ENCODE measurements at places on chromosomes 11 and 22.

GRCh38 chr22:32534252-32535235 lies 59.9 kb downstream of the FBXO7 start:
- no peak for DNase-seq

- DNase-seq = no peak
Observed at GRCh38 chr22:44395118-44396005, 82.6 kb upstream of the SHISAL1 start.

DNA sequence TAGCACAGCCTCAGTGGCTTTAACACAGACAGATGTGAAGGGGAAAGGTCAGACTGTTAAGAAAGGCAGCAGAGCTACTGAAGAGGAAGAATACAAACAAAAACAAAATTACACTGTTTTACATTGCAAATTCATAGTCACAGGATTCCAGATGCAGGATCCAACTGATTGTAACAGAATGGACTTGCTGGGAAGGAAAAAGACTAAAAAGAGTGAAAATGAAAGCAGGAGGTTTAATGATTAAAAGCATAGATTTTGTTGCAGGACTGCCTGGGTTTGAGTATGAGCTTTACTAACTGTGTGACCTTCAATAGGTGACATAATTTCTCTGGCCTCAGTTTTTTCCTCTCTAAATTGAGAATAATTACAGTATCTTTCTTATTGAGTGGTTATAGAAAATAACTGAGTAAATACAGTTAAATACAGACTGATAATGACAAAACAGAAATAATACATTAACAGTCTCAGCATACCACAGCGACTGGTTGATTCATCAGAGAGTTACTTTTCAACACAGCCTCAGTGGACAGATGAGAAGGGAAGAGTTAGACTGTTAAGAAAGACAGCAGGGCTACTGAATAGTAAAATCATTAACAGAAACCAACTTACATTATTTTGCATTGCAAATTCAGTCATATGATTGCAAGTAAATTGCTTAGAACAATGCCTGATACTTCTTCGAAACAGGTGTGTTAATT lies 704.2 kb upstream of the TENM4 start:
- DNase-seq = no peak

DNA sequence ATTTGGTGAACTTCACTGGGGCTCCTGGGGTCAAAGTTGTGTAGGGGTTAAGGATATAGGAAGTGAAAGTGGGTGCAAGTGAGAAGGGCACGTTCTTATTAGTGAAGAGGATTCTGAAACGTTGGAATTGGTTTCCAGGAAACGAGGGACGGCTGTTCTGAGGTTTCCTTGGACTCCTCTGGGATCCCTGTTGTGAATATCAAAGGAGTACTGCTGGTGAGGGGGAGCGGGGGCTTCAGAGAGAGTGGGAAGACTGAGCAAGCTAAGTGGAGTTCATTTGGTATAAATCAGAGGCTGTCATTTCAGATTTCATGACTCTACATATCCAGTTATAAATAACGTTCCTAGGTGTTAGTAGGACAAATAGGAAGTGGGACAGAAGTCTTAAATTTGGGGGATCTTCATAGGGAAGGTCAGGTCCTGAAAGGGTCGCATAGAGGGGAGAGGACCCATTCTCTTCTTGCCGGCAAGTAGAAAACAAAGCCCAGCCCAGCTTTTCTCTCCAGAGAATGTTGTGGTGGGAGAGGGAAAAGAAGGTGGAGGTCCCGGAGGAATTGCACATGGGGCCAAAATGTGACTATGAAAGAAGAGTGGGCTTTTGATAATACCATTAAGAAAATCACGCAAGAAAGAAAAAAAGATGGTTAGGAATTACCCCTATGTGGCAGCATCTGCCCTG lies 1.1 kb upstream of the NELL1 start:
- no peak for DNase-seq

DNA sequence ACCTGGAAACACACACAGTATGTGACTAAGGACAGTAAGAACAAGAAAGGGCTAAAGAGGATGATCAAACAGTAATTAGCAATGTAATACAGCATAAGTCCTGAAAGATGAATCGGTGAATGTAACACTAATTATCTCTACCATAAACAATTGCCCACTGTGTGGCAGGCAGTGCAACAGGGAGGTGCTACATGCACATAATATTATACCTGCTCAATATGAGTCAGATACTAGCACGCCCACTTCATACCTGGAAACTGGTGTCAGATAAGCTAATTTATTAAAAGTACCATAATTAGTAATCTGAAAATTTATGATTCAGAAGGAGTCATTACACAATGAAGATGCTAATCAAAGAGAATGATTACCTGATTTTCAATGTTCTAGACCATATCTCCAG lies 14.9 kb downstream of the CASP12 start:
- no peak for DNase-seq

DNA sequence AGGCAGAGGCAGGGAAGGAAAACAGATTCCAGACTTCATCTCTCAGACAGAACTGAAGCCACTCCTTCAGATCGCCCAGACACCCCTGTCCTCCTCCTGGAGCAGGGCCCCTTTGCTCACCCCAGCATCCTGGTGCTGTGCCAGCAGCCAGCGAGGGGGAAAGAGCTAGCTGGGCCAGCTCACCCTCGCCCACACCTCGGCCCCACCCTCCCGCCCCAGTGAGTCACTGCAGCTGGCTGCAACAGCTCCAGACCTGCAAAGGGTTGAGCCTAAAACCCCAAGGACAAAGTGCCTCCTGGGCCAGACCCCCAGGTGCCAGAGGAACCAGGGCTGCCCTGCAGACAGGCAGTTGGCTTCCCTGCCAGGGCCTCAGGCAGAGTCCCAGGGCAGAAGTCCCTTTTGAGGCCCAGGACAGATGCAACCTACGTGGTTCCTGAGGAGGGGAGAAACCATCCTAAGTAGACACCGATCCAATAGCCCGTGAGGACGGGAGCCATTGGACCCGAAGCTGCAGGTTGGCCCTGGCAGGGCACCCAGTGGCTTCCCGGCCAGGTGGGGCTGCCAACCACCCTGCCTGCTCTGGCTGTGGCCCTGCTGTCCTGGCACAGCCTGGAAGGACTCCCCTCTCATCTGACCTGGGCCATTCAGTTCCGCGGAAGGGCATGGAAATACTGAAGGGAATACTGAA lies 7.2 kb downstream of the AHNAK start:
- DNase-seq = peak; percentile 76

- DNase-seq = no peak
Observed at GRCh38 chr11:110856996-110857812, 145.0 kb upstream of the ARHGAP20 start.

GRCh38 chr22:20084547-20085413 lies 4.7 kb downstream of the DGCR8 start:
- no peak for DNase-seq

- no peak for DNase-seq
Observed at GRCh38 chr22:27124351-27124966, 467.1 kb downstream of the MIAT start.

DNA sequence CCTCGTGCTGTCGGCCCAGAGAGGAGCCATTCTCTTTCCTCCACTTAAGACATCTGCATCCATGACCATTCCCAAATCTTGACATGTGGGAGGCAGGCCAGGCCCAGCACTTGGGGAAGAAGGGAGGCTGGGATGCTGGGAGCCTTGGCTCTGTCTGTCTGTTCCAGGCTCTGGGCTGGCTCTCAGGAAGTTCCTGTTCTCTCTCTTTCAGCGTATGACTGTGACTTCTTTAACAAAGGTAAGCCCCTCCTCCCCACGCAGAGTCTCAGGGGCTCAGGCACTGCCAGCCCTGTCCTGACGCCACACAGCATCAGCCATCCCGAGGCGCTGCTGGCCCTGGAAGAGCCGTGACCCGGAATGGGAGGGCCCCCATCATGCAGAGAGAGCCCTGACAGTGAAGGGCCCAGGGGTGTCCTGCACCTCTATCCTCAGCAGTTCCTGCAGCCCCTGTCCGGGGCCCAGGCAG lies 52.4 kb downstream of the OTOG start:
- no peak for DNase-seq

DNA sequence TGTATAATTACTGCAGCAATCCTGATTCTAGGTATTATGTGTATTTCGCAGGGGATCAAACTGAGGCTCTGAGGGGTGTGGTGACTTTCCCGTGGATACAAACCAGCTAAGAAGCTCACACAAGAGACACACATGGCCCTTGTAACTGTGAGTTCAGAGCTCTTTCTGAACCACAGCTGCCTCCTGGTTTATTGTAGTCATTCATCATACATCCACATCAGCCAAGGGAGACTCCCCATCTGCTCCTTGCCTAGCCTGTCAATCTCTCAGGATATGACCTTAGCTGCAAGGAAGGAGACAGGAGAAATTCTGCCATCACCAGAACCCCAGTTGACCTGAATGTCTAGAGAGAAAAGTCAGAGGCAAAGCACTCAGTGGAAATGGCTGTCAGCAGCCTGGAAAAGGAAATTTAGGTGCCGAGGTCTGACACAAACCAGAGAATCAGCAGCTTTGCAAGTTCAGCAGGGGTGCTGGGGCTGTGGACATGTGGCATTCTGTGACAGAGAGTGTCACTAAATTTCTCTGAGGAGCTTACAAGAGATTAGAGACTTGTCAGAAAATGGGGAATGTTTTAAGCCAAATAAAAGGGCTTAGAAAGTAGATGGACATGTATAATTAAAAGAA lies 209.5 kb downstream of the AASDHPPT start:
- DNase-seq = no peak

GRCh38 chr22:41217553-41218157 lies 12.5 kb downstream of the L3MBTL2 start:
- peak; percentile 23 for DNase-seq

- no peak for DNase-seq
Observed at GRCh38 chr22:37740455-37741311, 43.8 kb downstream of the TRIOBP start.

DNA sequence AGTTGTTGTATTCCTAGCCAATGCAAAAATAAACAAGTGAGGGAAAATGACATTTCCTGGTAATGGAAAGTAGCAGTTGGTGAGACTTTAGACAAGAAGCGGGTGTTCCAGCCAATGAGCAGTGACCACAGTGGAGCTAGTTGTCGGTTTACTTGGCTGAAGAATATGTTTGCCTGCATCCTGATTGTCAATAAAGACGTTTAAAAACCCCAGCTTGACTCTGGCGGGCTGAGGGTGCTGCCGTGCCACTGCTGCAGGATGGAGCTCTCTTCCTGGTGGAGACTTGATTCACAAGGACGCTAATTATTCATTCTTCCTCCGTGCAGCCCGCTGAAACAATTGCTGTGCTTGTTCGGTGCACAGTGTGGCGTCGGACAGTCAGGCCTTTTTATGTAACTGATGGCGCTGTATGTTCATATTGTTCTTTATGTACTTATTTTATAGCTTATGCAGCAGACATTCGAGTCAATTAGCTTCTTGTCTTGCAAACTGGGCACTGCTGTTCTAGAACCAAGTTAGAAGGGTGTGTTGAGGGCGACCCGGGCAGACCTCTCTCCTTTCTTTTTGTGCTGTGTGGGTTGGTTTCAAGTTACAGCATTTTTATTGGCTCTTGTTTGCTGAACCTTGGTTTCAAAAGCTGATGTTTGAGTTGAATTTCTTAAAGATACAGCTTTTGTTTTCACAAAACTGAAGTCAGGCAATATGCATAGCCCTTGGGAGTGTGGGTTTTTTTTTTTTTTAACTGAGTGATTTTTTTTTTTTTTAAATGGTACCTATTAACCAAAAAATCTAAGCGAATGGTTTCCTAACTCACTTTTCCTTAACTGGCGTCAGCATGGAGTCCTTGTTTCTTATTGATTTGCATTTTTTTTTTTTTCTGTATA lies 153.9 kb downstream of the TEAD1 start:
- peak; percentile 55 for DNase-seq

- no peak for DNase-seq
Observed at GRCh38 chr22:43066134-43066533, 23.1 kb downstream of the TTLL1 start.

GRCh38 chr22:49613511-49614270 lies 214.0 kb downstream of the BRD1 start:
- no peak for DNase-seq

DNA sequence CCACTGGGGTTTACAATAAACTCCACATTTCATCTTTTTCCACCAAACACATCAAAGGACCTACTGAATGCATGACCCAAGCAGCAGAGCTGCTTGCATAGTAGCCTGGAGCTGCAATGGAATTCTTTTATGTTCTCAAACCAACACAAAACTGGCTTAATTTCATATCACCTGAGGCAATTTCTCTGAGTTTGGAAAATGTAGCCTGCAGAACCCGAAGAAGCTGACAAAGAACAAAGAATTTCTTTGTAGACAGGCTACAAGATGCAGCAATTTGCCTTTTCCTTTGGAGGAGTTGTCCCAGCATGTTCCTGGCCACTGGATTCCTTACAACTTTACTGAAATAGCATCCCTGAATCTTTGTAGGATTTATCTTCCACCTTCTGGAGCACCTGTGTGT lies 5.5 kb upstream of the TECTA start:
- DNase-seq = no peak

DNA sequence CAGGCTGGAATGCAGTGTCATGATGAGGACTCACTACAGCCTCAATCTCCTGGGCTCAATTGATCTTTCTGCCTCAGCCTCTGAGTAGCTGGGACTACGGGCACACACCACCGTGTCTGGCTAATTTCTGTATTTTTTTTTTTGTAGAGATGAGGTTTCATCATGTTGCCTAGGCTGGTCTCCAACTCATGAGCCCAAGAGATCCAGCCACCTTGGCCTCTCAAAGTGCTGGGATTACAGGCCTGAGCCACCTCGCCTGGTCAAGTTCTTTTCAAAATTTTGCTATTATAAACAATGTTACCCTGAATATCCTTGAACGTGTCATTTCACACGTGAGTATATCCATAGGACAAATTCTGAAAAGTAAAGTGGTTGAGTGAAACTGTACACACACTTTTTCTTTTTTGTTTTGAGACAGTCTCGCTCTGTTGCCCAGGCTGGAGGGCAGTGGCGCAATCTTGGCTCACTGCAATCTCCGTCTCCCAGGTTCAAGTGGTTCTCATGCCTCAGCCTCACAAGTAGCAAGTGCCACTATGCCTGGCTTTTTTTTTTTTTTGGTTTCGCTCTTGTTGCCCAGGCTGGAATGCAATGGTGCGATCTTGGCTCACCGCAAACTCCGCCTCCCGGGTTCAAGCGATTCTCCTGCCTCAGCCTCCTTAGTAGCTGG lies 21.6 kb upstream of the EP300 start:
- DNase-seq = no peak

- DNase-seq = no peak
Observed at GRCh38 chr11:119743006-119743405, 14.0 kb upstream of the NECTIN1 start.

- peak; percentile 49 for DNase-seq
Observed at GRCh38 chr11:117273550-117274289, 17.4 kb upstream of the BACE1-AS start.

DNA sequence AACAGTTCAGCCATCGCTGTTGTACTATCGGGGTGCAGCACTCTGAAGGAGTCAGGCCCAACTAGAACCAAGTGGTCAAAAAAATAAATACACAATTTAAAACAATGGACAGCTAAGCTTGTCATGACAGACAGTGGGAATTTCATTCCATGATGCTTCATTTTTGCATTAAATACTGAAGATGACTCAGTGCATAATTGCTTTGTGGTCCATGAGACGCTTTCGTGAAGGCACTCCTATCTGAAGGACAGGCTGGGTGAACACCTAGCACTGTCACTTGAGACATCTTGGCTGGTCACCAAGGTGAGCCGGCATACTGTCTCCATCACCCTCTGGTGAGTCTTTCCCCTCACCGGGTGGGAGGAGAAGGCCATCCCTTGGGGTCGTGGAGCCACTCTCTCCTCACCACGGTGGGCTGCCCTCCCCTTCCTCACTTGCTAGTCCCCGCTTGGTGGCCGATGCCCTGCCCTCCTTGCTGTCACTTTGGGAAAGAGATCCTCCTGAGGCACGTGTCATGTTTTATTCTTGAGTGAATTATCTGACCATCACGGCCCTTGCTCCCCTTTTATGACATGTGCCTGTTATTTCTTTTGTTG lies 4.9 kb upstream of the TESMIN start:
- DNase-seq = no peak

Data from smooth muscle cell of the brain vasculature (primary cell).